ENCODE measurements at places on chromosomes 12 and 14.

DNA sequence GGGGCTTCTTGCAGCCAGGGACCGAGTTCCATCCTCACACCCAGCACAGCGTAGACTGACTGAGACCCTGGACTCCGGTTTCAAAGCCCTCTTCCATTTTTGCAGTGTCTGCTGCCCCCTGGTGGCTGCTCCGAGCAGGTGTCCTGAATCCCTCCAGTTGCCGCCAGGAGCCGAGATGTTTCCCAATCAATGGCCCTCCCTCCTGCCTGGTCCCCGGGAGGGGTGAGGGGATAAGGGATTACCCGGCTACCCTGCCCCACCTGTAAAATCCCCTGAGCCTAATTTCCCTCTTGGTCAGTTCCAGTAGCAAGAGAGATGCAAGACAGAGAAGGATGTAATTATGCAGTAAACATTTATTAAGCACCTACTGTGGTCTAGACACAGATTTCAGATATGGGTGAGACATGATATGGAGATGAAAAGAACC lies 55.0 kb downstream of the PHETA1 start:
- peak; percentile 71 for DNase-seq

DNA sequence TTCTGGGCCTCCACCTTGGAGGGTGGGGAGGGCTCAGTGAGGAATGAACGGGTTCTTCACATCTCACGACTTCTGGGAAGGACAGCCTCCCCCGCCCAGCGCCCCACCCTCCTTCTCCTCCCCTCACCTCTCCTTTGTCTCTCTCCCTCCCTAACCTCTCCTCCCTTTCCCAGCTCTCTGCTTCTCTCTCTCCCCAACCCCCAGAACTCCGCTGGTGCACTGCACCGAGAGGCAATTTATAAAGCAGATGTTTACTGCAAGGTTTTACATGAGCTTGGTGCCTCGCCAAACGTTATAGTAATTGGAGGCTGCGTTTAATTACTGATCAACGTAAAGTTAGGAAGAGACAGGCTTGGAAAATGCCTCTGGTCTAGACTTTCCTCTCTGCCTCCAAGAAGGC lies 42.9 kb upstream of the FAM222A start:
- no peak for DNase-seq

GRCh38 chr14:91299121-91300115 lies 54.9 kb upstream of the GPR68 start:
- no peak for DNase-seq

DNA sequence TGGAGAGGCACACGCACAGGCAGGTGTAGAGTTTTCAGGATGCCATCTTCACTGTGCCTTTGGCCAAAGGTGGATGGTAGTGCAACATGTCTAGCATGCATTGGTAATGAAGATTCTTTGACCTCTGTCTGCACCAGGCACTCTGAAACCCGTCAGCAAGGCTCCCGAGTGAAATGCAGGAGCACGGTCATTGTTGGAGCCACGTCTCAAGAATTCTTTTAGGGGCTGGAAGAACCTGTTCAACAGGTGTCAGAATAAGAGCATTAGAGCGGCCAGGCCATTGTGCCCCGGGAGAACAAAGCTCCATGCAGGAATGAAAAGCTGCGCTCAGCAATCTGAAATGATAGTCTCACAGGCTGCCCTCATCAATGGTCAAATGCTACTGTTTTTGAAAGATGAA lies 40.2 kb upstream of the DICER1 start:
- DNase-seq: no peak

DNA sequence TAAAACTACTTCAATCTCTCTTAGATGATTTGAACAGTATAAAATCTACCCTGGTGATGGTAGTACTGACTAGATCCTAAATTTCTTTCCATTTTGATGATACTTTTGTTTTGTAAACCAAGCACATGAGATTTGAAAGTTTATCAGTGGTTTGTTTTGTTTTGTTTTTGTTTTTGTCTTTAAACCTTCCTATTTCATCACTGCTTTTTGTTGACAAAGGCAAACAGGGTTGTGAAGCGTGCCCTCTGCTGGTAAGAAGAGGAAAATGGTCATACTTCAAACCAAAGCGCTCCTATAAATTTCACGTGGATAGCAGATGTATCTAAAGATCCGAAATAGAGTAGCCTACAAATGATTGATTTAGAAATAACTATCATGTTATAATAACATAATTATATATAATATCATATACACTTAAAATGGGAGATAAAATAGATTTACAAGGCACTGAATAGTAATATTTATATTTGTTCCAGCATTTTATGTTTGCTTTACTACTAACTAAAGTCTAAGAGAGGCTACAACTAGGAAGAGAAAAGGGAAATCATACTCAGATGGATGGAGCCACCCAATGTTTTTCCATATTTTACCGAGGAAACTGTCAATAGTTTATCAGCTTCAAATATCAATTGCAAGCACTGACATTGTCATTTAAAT lies 254.0 kb upstream of the USP15 start:
- DNase-seq: no peak

DNA sequence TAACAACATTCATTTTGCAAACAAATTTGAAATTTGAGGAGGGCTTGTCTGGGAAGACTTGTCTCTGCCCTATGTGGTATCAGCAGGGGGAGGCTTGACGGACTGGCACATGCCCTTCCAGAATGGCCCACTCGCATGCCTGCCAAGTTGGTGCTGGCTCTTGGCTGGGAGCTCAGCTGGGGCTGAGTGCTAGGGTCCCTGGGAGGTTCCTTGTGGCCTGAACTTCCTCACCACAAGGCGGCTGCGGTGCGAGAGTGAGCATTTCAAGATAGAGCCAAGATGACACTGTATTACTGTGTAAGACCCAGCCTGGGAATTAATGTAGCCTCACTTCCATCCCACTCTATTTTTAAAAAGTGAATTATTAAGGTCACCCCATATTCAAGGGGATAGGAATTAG lies 271.6 kb upstream of the PLEKHG7 start:
- DNase-seq: no peak

Measured in stimulated activated CD4-positive, alpha-beta T cell treated with anti-CD3 and anti-CD28 coated beads, Interleukin-1b, Interleukin-23, amount 100 ng/mL, for 4 hours (primary cell).